ENCODE measurements at places on chromosomes 6 and 20. TPM values are rescaled to one million over a fixed set of nuclear protein-coding genes. Genes with fewer than 3 reads are reported as not detected.
A peak's percentile ranks its signal among the peaks of the same experiment; 100 is the strongest.

Gene RNF182
- total RNA-seq, result not detected

Gene CABLES2
- 10.1 TPM for total RNA-seq

Gene TNFRSF6B
- total RNA-seq, result 13.5 TPM

Gene KHDC1L
- not detected for total RNA-seq

Gene SOBP
- total RNA-seq, result 15.9 TPM

Gene HTR1E
- total RNA-seq, result not detected

- DNase-seq, result peak; percentile 27
- H3K4me3 ChIP-seq, result no peak overlapping the region
Measured at GRCh38 chr20:48846516-48847492, 19.0 kb upstream of the PREX1 start.

- H3K4me3 ChIP-seq, result no peak overlapping the region
- no peaks in the 10 kb centered on the region for H3K4me1 ChIP-seq
Measured at GRCh38 chr20:34829191-34829590, 3.7 kb upstream of the NCOA6 start.

- H3K36me3 ChIP-seq, result no peaks in the 10 kb centered on the region
- H3K27ac ChIP-seq, result no peak overlapping the region
- H3K4me3 ChIP-seq, result no peak overlapping the region
- H3K4me1 ChIP-seq, result peaks cover 8% of the 10 kb centered on the region
- no peaks in the 10 kb centered on the region for H3K27me3 ChIP-seq
Measured at GRCh38 chr6:110563711-110564110, 87.3 kb upstream of the SLC22A16 start.

DNA sequence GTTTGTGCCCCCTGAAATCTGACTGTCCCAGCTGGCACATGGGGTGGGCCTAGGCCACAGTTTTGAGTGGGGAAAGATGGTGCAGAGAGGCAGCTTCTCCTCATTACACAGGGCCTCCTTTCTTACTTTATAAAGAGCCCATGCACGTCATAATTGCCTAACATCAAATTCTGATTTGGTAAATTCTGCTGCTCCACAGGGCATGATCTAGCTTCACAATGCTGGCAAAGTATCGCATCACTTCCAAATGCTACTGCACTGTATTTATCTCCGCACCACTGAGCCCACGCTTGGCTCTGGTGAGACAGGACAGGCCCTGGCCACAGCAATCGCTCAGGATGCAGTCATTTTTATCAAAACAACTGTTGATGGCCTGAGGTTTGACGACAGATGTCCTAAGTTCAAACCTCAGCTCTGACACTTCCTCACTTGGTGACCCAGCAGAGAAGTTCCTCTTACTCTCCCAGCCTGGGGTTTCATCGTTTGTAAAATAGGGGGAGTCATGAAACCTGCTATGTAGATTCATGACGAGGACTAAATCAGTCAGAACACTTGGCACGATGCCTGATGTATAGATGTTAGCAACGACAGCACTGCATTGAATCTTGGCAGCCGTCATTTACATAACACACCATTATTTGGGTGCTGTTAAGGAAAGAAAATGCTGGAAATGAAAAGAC lies 187.9 kb downstream of the TTLL2 start:
- no peak for DNase-seq
- H3K27me3 ChIP-seq, result no peaks in the 10 kb centered on the region
- H3K27ac ChIP-seq, result no peak overlapping the region
- no peak overlapping the region for H3K4me3 ChIP-seq
- no peaks in the 10 kb centered on the region for H3K4me1 ChIP-seq

GRCh38 chr6:35736253-35736894 lies 458 bp upstream of the ARMC12 start:
- no peaks in the 10 kb centered on the region for H3K27me3 ChIP-seq
- H3K4me1 ChIP-seq, result peaks cover 24% of the 10 kb centered on the region
- H3K4me3 ChIP-seq, result no peak overlapping the region
- H3K36me3 ChIP-seq, result no peaks in the 10 kb centered on the region

GRCh38 chr6:33136310-33136900 lies 55.9 kb downstream of the COL11A2 start:
- H3K36me3 ChIP-seq, result no peaks in the 10 kb centered on the region
- peaks cover 23% of the 10 kb centered on the region for H3K27me3 ChIP-seq
- no peak for DNase-seq
- H3K27ac ChIP-seq, result no peak overlapping the region
- no peak overlapping the region for H3K4me3 ChIP-seq
- H3K4me1 ChIP-seq, result no peaks in the 10 kb centered on the region

GRCh38 chr6:135397172-135397952 lies 100.2 kb downstream of the AHI1 start:
- no peaks in the 10 kb centered on the region for H3K27me3 ChIP-seq
- H3K4me3 ChIP-seq, result no peak overlapping the region
- no peaks in the 10 kb centered on the region for H3K36me3 ChIP-seq
- H3K27ac ChIP-seq, result no peak overlapping the region
- no peaks in the 10 kb centered on the region for H3K4me1 ChIP-seq
- DNase-seq, result no peak

- no peaks in the 10 kb centered on the region for H3K27me3 ChIP-seq
- H3K36me3 ChIP-seq, result no peaks in the 10 kb centered on the region
- no peak for DNase-seq
- H3K4me1 ChIP-seq, result peaks cover 22% of the 10 kb centered on the region
- H3K4me3 ChIP-seq, result no peak overlapping the region
- no peak overlapping the region for H3K27ac ChIP-seq
Measured at GRCh38 chr6:159676890-159677505, 16.0 kb downstream of the SOD2 start.

DNA sequence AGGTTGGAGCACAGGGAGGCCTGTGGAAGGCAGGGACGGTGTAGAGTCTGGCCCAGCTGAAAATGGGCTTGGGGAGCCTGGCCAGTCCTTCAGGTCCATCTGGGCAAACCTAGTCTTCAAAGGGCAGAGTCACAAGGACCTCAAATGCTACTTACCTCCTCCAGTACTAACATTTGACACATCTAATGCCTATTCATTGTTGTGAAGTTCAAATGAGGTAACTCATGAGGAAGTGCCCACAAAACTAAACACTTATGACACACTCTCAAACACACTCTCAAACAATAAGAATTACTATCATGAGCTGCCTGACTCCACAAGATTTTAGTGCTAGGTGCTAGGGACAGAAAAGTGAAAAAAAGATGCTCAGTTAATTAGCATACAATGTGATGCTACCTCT lies 27.1 kb downstream of the DAAM2 start:
- H3K4me3 ChIP-seq, result no peak overlapping the region
- H3K36me3 ChIP-seq, result no peaks in the 10 kb centered on the region

- H3K36me3 ChIP-seq, result no peaks in the 10 kb centered on the region
- peaks cover 40% of the 10 kb centered on the region for H3K27me3 ChIP-seq
- H3K4me3 ChIP-seq, result no peak overlapping the region
- no peak for DNase-seq
- no peak overlapping the region for H3K27ac ChIP-seq
Measured at GRCh38 chr6:48069280-48069679, 41.7 kb downstream of the PTCHD4 start.

Measured in transverse colon (tissue), 4 donors.